ENCODE measurements at places on chromosomes 5 and 9.

DNA sequence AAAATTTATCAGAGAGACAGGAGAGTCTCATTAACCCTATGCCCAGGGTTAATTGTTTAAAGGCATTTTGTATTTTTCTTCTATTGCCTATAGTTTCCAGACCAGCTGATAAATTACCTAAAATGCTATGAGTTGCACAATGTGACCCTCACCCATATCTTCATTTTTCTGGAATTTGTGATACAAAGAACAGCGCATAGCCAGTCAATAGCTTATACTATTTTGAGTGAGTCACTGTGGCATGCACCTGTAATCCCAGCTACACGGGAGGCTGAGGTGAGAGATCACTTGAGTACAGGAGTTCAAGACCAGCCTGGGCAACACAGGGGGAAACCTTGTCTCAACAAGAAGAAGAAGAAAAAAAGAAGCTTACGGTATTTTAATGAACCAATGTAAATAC lies 2.8 kb downstream of the C9orf153 start:
- DNase-seq: no peak

DNA sequence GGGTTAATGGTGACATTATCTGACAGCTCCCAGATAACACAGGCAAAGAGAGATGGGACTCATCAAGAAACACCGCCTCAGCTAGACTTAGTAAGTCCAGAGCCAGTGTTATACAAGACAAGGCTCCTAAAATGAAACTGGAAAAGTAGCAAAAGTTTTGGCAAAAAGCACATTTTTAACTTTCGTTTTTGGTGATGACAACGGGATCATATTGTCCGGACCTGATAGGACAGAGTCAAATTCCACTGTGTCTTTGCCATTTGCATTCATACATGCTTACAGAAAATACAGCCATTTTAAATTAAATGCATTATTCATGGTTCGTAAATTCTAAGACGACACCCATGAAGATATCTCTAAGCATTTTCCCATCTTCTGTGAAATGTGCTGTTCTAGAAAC lies 152.1 kb downstream of the CRB2 start:
- DNase-seq: no peak

- DNase-seq: no peak
Measured at GRCh38 chr9:19137282-19137681, 10.0 kb upstream of the PLIN2 start.

- no peak for DNase-seq
Measured at GRCh38 chr9:6759185-6759977, 1.6 kb downstream of the KDM4C start.

GRCh38 chr5:173535976-173536639 lies 80.3 kb downstream of the BOD1 start:
- DNase-seq: no peak

DNA sequence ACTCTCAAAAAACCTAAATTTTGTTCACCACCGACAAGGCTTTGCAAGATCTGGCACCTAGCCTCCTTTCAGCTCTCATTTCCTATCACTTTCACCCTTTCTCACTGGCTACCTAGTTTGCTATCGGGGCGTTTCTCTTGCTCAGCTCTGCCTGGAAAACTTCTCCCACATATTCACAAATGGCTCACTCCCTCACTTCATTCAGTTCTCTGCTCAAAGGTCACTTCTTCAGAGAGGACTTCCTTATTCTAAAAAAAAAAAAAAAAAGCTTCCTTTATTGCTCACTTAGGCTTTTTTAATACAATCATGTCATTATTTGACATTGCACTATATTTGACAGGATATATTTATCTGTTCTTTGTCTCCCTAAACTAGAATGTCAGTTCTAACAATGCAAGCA lies 2.1 kb upstream of the SLC25A46 start:
- no peak for DNase-seq

All from left cardiac atrium (tissue), 4 donors.